ENCODE measurements at places on chromosomes 2 and 18.

DNA sequence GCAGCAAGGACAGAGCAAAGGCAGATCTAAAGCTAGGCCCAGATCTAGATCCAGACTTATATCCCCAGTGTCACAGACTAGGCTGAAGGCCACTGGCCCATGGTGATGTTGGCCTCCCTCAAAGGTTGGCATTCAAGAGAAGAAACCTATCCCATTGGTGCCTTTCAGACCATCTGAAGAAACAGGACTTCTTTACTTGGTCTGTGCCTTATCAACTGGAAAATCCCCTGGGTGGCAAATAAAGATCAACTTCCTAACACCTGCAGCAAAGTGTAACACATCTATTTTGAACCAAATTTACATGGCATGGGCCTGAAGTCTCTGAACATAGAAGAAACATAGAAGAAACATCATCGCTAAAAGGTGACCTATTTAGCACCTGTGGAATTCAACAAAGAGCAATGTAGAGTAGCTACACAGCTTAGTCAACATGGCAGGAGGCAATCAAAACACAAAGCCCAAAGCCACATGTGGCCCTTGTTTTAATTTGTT is 35.8 kb downstream of the METTL4 start:
- H3K27ac ChIP-seq = no peak overlapping the region
- H3K27me3 ChIP-seq = no peaks in the 10 kb centered on the region
- no peak overlapping the region for H3K4me3 ChIP-seq
- no peak for DNase-seq

DNA sequence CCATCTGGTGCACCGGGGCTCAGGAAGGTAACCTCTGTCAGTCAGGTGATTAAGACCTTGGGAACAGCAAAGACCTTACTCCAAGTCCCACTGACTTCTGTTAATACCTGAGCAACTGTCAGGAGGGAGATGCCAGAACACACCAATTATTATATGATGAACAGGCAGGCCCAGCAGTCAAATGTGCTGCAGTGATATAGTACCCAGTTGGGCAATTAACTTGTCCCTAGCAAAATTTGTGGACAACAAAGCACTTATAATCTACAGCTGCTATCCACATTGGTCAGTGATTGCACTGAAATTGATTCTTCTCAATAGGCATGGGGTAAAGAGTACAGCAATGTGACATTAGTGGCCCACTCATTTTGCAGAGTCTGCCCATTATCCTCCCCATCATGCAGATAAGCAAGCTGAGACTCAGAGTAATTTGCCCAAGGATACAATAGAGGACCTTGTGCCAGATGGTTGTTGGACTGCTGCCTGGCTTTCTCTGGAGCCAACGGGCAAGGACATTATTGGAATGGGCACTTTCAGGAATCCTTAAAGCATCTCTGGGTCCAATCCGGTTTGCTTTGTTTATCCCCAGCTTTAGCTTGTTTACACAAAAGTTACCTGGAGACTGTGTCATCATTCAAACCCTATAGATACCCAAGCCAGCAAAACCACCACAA is 147.6 kb downstream of the CCBE1 start:
- H3K36me3 ChIP-seq = no peaks in the 10 kb centered on the region
- DNase-seq = no peak
- H3K4me3 ChIP-seq = no peak overlapping the region
- peaks cover 5% of the 10 kb centered on the region for H3K27me3 ChIP-seq

DNA sequence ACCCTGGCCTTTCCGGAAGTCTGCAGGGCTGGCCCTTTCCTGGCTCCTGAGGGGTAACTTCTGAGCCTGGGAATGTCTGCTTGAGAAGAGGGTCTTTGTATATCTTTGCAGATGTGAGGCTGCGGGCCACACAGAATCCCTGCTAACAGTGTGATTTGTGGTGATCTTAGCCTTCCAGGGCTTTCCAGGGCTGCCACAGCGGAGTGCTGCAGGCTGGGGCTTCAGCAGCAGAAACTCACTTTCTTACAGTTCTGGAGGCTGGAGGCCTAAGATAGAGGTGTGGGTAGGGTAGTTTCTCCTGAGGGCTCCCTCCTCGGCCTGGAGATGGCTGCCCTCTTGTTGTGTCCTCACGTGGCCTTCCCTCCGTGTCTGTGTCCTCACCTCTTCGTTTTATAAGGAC is 294.7 kb upstream of the HS6ST1 start:
- H3K36me3 ChIP-seq = no peaks in the 10 kb centered on the region
- H3K4me1 ChIP-seq = no peaks in the 10 kb centered on the region
- no peak overlapping the region for H3K4me3 ChIP-seq
- H3K27ac ChIP-seq = no peak overlapping the region
- peaks cover 2% of the 10 kb centered on the region for H3K27me3 ChIP-seq
- no peak for DNase-seq

- H3K27me3 ChIP-seq = no peaks in the 10 kb centered on the region
- peaks cover 23% of the 10 kb centered on the region for H3K4me1 ChIP-seq
- no peaks in the 10 kb centered on the region for H3K36me3 ChIP-seq
These were observed 53.5 kb upstream of the NDUFV2 start for GRCh38 chr18:9048808-9049494.

DNA sequence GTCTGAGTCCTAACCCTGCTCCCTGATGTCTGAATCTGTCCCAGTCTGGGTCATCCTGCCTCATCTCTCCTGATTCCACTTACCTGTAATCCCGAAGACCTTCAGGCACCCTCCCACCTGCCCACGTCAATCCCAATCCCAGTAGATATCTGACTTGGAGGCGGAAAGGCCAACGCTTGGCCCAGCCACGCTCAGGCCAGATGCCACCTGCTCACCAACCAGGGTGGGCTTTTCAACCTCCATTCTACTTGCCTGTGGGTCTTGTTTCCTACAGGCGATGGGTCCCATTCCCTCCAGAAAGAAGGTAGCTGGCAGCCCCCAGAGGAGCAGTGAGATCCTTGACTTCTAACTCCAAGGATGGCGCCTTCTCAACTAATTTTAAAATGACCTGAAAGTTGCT is 59.7 kb downstream of the INPP5D start:
- H3K36me3 ChIP-seq = peaks cover 7% of the 10 kb centered on the region
- H3K4me3 ChIP-seq = no peak overlapping the region
- peaks cover 12% of the 10 kb centered on the region for H3K4me1 ChIP-seq
- no peak for DNase-seq
- no peak overlapping the region for H3K27ac ChIP-seq
- H3K27me3 ChIP-seq = no peaks in the 10 kb centered on the region

Data from HepG2 (cell line).